Activated CD4-positive, alpha-beta T cell treated with anti-CD3 and anti-CD28 coated beads for 1 hour (primary cell): ENCODE measurements at places on chromosomes 3 and 15.

- DNase-seq, result no peak
Measured at GRCh38 chr3:45524565-45524964, 70.0 kb upstream of the LIMD1 start.

- no peak for DNase-seq
Measured at GRCh38 chr3:150068440-150069153, 97.9 kb upstream of the PFN2 start.

GRCh38 chr3:43649365-43649968 is 27.7 kb upstream of the ANO10 start:
- DNase-seq, result no peak

DNA sequence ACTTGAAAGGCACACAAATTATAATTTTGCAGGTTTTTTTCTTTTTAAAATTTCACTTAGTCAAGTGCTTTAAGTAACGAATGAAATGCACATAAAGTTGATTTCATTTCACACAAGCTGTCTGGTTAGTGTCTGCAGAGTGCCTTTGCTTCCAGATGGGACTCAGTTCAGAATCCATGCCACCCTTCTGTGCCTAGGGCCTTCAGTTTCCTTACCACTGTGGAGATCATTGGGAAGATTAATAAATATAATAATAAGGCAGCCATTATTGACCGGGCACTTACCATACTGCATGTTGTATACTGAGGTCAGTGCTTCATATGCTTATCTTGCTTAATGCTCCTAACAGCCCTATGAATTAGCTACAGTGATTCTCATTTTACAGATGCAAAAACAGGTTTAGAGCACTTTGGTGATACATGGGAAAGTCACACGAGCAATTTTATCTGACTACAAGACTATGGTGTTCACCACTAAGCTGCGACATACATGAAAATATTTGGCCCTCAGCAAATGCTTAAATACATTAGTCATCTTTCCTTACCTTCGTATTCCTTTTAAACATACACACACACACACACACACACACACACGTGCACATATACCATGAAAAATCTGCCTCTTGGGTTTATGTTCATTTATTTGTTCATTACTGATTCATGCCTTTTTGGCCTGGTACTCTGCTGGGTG is 3.1 kb downstream of the NMNAT3 start:
- DNase-seq, result no peak
